Activated CD8-positive, alpha-beta memory T cell treated with anti-CD3 and anti-CD28 coated beads for 1 hour (primary cell): ENCODE measurements at places on chromosomes 11 and 22.

- no peak for DNase-seq
These were observed 13.7 kb downstream of the CEP57 start for GRCh38 chr11:95803973-95804372.

DNA sequence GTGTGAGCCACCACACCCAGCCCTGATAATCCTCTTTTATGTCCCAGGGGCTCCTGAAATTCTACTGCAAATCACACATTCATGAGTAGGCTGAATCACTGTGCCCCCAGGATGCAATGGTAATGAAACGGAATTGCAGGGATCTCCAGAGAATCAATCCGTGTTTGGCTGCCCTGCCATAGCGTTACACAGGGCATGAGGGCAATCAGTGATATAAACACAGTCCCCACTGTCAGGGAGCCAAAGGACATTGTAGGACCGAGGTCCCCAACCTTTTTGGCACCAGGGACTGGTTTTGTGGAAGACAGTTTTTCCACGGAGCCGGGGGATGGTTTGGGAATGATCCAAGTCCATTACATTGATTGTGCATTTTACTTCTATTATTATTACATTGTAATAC, 9.0 kb upstream of the PLA2G6 start:
- DNase-seq: no peak

DNA sequence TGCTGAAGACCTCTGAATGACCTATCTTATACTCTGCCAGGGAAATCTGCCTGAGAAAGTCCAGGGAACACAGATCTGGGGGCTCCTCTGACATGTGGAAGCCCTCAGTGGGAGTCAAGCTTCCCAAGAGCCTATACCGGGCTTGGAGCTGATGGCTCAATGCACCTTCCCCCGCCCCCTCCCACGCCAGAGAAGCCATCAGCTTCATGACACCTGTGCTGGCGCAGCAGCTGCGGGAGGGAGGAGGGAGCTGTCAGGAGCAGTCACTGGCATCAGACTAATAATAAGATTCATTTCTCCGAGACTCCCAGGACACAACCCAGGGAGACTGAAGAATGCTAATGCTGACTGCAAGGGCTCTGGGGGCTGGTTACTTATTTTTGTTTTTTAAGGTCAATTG, 47.8 kb downstream of the SPATA19 start:
- no peak for DNase-seq

GRCh38 chr11:61709110-61709509, 28.9 kb downstream of the DAGLA start:
- DNase-seq: no peak

DNA sequence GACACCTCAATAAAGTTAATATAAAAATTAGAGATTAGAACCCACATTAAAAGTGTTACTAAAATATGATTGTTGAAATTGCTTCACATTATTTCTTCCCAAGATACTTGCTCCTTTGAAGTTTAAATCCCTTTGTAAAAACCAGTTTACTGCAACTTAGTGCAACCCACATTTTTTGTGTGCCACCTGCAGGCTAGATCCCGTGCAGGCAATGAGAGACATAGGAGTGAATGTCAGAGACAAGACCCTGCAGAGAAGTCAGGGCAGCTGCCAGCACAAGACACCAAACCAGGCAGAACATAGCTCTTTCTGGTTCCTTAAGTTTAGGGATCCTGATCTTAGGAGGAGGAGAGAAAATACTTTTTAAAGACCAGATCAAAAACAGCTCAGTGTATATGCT, 142.8 kb upstream of the MTNR1B start:
- no peak for DNase-seq

DNA sequence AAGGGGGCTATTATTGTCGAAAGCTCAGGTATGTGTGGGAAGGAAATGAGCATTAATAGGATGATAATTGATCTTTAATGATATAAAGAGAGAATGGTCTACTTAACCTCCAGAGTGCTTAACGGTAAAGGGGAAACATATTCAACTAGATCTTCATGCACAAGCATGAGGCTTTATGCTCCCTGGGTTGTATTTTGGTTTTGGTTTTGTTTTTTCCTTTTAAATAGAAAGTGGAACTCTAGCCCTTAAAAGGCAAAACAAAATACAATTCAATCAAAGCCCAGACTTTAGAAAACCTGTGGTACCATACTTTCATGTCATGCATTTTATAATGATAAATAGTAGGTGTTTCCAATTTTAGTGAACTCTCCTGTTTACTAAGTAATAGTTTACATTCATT, 622.7 kb downstream of the METTL15 start:
- no peak for DNase-seq

GRCh38 chr11:124943254-124943616, 7.4 kb upstream of the HEPACAM start:
- no peak for DNase-seq

DNA sequence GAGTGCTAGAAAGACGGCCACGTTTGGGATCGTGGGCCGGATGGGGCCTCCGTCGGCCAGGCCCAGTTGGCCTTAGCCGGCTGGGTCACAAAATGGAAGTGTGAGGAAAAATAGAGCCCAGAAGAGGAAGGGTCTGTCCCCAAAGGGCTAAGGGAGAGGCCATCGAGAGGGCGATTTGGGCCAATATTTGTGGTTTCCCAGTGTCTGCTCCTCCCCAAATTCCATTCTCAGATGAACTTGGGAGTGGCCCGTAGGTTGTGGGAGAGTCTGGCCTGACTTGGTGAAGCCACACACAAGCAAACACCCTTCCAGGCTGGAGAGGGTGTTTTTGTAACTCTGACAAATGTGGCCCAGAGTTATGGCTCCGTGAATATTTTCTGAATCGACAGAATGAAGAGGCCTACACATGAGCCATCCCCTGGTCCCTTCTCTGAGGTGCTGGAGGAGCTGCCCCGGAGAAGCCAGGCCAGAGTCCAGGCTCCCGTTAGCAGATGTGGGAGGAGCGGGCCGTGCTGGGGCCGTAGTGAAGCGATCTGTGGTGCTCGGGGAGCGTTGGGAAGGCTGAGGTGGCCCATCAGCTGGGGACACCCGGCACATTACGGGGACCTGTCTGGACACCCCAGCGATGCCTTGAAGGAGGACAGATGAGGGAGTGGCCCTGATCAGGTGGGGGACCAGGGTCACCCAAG, 73.5 kb upstream of the PPARA start:
- DNase-seq: no peak

DNA sequence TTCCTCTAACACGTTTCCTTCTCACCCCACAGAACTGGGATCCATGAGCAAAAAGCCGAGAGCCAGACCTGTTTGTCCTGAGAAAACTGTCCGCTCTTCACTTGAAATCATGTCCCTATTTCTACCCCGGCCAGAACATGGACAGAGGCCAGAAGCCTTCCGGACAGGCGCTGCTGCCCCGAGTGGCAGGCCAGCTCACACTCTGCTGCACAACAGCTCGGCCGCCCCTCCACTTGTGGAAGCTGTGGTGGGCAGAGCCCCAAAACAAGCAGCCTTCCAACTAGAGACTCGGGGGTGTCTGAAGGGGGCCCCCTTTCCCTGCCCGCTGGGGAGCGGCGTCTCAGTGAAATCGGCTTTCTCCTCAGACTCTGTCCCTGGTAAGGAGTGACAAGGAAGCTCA, 24.0 kb downstream of the CD5 start:
- no peak for DNase-seq

DNA sequence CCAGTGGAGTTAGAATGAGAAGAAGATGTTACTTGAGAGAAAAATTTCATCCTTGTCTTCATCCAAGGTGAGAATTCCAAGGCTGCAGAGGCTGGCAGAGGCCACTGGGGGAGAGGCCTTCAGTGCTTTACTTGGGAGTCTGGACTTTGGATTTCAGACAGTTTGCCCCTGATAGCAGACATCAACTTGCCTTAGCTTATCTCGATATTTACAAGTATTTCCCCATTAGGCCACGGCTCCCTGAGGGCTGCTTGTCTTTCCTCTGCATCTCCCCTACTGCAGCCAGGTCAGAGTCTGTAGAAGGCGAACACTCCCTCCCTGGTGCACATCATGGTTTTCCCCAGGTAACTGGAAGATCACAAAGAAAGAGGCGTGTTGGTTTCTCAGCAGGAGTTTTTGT, 29.9 kb upstream of the BSX start:
- no peak for DNase-seq

GRCh38 chr11:13486926-13487660, 8.7 kb downstream of the PTH start:
- DNase-seq: peak; percentile 55

GRCh38 chr22:43427296-43428004, 15.6 kb downstream of the MPPED1 start:
- no peak for DNase-seq

GRCh38 chr11:7512525-7513233, 1.1 kb upstream of the PPFIBP2 start:
- no peak for DNase-seq

- no peak for DNase-seq
These were observed 740 bp upstream of the TRMT2A start for GRCh38 chr22:20117633-20118299.

DNA sequence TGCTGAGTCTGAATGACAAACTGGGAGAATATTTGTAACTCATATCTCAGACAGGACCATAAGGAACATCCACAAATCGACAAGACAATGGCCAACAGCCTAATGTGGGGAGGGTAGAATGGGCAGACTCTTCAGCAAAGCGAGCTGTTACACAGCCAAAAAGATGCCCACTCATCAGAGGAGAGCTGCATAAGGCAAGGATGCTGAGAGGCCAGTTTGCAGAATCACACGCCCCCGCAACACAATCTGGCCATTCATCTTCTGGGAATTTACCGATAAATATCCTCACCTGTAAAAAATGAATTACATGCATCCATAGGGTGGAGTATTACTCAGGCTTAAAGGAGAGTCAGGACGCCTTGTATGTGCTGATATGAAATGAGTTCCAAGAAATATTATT, 57.5 kb upstream of the SLC22A12 start:
- DNase-seq: no peak

DNA sequence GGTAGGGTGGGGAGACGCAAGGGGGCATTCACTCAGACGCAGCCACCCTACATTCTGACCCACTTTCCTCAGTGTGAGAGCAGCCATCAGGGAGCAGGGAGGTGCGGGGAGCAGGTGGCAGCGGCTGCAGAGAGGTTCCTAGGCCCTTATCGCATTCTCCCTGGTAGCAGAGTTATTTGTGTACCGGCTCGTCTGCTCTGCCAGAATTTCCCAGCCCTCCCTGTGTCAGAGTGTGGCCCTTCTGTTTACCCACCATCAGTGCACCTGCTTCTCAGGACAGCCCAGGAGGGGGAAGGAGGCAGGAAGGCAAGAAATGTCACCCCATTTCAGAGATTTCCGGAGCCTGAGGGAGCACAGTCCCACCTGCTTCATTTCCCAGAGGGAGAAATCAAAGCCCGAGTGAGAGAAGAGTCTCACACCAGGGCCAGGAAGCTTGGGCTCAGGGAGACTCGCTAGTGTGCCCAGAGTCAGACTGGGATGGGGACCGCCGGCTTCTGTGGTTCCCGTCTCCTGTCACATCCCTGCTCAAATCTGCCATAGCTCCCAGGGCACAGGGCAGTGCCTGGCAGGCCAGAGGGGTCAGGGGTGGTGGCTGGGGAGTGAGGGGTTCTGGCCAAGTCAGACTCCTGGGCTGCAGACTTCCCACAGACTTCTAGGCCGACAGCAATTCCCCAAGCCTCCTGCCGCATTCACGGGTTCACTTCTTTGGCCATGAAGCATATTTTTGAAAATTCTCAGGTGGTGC, 49.7 kb downstream of the ARRB1 start:
- DNase-seq: no peak

DNA sequence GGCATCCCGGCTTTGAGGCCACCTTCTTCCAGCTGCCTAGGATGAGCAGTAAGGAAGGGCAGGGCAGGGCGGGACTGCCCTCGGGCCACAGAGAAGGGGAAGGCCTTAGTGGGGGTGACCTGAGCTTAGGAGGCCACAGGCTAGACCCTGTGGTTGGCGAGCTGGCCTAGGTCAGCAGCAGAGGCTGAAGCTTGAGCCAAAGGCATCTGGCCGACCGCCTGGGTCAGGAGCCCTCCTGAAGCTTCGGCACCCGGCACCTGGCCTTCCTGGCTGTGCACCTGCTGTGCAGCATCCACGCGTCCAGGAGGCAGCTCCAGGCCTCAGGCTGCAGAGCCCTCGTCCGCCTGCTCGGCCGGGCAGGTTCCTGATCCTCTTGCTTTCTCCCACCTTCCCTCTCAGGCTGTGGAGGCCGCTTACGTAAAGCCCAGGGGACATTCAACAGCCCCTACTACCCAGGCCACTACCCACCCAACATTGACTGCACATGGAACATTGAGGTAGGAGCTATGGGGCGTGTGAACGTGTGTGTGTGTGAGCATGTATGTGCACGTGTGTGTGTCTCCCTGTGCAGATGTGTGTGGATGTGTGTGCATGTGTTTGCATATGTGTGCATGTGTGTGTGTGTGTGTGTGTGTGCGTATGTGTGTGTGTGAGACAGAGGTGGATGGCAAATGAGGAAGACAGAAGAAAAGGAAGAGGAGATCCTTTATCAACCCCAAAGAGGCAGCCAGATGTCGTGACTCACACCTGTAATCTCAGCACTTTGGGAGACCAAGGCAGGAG, 34.9 kb downstream of the ST14 start:
- no peak for DNase-seq

GRCh38 chr11:10641912-10642697, 51.5 kb downstream of the IRAG1 start:
- DNase-seq: no peak

- DNase-seq: no peak
These were observed 13.8 kb upstream of the SLC22A12 start for GRCh38 chr11:64577202-64577601.

DNA sequence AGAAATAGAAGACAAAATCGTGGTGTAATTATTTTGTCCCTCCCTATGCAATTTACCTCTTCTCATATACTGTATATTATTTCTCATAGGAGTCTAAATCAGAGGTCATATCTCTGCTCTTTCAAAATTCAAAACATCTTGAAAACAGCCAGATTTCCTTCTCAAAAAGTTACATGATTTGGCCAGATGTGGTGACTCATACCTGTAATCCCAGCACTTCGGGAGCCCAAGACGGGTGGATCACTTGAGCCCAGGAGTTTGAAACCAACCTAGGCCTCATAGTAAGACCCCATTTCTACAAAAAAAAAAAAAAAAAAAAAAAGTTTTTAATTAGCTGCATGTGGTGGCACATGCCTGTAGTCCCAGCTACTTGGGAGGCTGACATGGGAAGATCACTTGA, 29.0 kb upstream of the DNAJB7 start:
- DNase-seq: no peak

- DNase-seq: no peak
These were observed 145.5 kb upstream of the ANO3 start for GRCh38 chr11:26186389-26186788.

- DNase-seq: no peak
These were observed 91.4 kb downstream of the JRKL start for GRCh38 chr11:96481204-96481603.

DNA sequence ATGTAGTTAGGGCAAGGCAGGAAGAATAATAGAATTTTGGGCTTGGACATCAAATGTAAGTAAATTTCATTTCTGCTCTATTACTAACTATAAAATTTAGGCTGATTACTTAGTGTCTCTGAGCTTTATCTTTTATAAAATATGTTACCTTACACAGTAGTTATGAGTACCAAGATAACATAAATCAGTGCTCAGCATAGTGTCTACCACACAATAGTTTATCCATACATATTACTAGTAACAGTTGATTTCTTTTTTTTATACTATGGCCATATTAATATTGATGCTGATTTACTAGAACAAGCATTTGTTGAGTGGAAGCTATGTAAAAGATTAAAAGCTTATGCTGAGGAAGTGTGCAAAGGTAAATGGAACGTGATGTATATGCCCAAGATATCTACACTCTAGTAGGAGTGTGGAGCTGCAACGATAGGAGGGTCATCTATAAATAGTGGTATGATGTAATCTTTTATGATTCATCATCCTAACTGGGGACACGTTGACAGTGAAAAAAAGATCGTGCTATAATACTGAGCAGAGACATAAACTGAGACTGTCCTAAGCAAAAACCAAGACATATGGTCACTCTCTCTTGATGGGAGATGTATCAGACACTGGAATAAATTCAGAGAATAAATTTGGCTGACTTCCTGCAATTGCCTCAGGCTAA, 8.7 kb upstream of the SLC5A12 start:
- no peak for DNase-seq
